ENCODE measurements at places on chromosomes 7 and 10.

DNA sequence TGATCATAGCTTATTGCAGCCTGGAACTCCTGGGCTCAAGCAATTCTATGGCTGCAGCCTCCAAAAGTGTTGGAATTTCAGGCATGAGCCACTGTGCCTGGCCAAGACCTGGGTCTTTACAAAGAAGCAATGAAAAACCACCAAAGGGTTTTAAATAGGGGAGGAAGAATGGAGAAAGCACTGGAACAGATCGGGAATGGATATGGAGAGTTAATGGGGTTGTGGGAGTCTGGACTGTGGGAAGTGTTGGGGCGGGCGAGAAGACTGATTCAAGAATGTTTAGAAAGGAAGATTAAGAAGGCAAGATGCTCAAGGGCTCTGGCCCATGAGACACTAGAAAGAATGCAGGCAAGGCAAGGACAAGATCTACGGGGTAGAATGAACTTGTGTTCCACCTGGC lies 98.5 kb downstream of the CARD11 start:
- H3K4me3 ChIP-seq, result no peak overlapping the region
- H3K27me3 ChIP-seq, result no peaks in the 10 kb centered on the region
- no peak for DNase-seq
- H3K4me1 ChIP-seq, result no peaks in the 10 kb centered on the region

DNA sequence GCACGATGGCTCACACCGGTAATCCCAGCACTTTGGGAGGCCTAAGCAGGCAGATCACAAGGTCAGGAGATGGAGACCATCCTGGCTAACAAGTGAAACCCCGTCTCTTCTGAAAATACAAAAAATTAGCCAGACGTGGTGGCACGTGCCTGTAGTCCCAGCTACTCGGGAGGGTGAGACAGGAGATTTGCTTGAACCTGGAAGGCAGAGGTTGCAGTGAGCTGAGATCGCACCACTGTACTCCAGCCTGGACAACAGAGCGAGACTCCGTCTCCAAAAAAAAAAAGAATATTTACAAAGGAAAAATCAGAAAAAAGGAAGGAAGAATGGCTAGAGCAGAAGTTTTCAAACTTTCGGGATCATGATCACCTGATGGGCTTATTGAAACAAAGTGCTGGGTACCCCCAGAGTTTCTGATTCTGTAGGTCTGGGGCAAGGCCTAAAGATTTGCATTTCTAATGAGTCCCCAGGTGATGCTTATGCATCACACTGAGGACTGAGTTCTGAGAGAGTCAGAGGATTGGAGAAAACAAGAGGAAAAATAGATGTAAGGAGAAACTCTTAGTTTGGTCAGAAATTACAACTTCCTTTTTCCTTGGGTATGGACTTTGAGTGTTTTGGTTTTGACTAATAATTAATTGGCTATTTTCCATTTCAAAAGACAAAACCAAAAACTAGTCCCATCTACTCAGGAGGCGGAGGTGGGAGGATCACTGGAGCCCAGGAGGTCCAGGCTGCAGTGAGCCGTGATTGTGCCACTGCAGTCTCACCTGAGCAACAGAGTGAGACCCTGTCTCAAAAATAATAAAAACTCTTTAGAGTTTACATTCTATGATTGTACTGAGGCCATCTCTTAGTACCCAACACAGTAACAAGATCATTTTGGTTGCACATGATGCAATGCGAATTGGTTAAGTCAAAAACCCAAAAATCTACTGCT lies 14.4 kb downstream of the MARCHF5 start:
- no peak overlapping the region for H3K27ac ChIP-seq
- H3K27me3 ChIP-seq, result no peaks in the 10 kb centered on the region
- no peak overlapping the region for H3K4me3 ChIP-seq
- DNase-seq, result no peak
- H3K36me3 ChIP-seq, result no peaks in the 10 kb centered on the region

DNA sequence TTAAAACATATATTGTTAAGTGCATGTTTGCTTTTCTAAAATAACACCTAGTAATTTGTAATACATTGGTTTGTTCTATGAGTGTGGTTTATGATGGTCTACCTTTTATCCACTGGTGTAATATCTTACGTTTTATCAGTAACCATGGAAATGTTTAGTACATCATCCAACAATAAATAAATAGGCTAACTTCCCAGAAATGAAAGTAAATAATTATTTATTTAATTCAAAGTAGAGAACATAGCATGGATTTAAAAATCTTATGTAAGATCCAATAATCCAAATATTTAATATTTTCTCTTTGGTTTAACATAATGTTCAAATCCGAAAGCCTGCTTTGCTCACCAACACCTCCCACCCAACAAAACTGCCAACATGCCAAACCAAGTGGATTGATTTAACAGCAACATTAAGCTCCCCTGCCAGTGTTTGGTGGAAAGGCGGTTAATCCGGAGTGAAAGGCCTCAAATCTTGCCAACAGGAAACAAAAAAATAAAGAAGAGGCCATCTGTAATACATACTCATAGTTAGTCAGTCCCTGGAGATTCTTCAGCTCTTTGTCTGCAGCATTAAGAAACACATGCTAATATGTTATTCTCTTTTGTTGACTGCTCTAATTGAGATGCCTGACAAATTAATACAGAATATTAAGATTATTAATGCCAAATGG lies 897.8 kb downstream of the CNTNAP2 start:
- H3K27ac ChIP-seq, result no peak overlapping the region
- no peak overlapping the region for H3K4me3 ChIP-seq
- no peaks in the 10 kb centered on the region for H3K27me3 ChIP-seq
- no peaks in the 10 kb centered on the region for H3K4me1 ChIP-seq
- DNase-seq, result no peak

GRCh38 chr7:121126801-121127534 lies 138.5 kb downstream of the CPED1 start:
- DNase-seq, result no peak
- H3K4me3 ChIP-seq, result no peak overlapping the region
- H3K27ac ChIP-seq, result no peak overlapping the region
- no peaks in the 10 kb centered on the region for H3K4me1 ChIP-seq
- no peaks in the 10 kb centered on the region for H3K27me3 ChIP-seq

DNA sequence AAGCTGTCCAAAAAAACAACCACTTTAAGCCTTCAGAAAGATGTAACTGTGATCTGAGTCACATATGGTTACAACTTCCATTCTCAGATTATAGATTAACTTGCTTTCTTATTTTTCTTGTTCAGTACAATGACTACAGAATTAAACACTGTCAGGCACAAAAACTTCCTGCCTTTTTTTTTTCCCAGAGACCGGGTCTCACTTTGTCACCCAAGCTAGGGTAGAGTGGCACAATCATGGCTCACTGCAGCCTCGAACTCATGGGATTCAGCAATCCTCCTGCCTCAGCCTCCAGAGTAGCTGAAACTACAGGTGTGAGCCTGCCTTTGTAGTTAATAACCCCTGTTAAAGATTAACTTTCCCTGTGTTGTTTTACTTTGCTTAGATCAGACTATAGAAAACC lies 163.2 kb downstream of the AVL9 start:
- no peaks in the 10 kb centered on the region for H3K4me1 ChIP-seq
- H3K4me3 ChIP-seq, result no peak overlapping the region
- DNase-seq, result no peak
- H3K27me3 ChIP-seq, result no peaks in the 10 kb centered on the region
- H3K27ac ChIP-seq, result no peak overlapping the region

DNA sequence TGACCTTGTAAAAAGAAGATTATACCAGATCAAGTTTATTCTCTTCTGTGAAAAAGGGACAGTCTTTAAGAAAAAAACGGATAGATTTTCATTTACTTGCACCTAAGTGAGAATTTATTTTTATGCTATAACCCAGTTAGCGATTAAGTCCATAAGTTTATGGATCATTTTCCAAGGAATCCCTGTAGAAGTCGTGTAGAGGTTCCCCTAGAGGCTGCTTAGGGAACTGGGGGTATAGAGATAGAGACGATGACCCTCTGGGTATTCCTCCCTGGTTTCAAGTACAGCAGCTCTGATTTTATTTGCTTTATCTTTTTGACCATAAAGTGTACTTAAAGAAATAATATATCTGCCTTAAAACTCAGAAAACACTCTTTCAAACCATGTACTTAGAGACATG lies 648.4 kb upstream of the LRRTM3 start:
- no peak for DNase-seq
- no peak overlapping the region for H3K4me3 ChIP-seq
- H3K36me3 ChIP-seq, result no peaks in the 10 kb centered on the region
- H3K27me3 ChIP-seq, result no peaks in the 10 kb centered on the region
- H3K4me1 ChIP-seq, result no peaks in the 10 kb centered on the region

DNA sequence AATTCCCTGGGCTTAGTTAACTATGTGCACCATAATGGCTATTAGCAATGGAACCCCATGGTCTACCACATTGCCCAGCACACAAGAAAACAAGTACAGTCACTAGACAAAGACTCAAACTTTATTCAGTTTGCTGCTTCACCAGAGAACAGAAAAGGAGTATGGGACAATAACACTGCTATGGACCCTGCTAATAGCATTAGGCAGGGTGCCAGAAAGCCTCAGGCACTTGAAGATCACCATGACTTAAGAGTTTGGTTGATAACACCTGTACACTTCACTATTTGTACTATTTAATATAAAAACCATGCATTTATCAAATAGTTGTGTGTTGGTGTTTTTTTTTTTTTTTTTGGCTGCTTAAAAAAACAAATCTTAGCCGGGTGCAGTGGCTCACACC lies 159.6 kb downstream of the KMT2E start:
- H3K27ac ChIP-seq, result no peak overlapping the region
- peaks cover 2% of the 10 kb centered on the region for H3K4me1 ChIP-seq
- no peaks in the 10 kb centered on the region for H3K27me3 ChIP-seq
- peaks cover under 1% of the 10 kb centered on the region for H3K36me3 ChIP-seq
- DNase-seq, result no peak

- H3K27me3 ChIP-seq, result peaks cover 32% of the 10 kb centered on the region
- no peak for DNase-seq
- H3K27ac ChIP-seq, result no peak overlapping the region
- no peaks in the 10 kb centered on the region for H3K36me3 ChIP-seq
Measured at GRCh38 chr10:103280031-103280430, 3.1 kb downstream of the INA start.

DNA sequence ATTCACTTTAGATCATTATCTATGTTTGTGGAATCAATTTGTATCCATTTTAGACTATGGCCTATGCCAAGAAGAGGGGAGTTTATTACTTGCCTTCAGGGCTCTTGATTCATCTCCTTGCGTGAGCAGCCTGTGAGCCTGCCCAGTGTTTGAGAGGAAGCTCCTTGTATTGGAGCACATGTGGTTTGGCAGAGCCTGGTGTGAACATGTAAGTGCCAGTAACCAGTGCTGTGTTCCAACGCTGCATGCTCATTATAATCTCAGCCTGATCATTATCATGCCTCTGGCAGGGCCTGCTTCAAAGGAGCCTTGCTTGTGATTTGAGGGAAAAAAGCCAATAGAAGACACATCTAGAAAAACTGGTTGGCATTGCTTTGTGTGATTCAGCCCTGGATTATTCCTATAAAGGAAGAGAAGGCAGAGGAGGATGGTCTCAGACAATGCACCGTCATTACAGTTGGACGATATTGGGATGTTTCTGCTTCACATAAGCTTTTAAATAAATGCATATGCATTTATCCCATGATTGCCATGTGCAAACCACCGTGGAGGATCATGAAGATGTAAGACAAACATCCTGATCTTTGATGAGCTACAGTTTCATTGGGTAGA lies 203.4 kb upstream of the AHR start:
- no peak overlapping the region for H3K27ac ChIP-seq
- H3K27me3 ChIP-seq, result no peaks in the 10 kb centered on the region
- peaks cover 3% of the 10 kb centered on the region for H3K4me1 ChIP-seq
- H3K4me3 ChIP-seq, result no peak overlapping the region

DNA sequence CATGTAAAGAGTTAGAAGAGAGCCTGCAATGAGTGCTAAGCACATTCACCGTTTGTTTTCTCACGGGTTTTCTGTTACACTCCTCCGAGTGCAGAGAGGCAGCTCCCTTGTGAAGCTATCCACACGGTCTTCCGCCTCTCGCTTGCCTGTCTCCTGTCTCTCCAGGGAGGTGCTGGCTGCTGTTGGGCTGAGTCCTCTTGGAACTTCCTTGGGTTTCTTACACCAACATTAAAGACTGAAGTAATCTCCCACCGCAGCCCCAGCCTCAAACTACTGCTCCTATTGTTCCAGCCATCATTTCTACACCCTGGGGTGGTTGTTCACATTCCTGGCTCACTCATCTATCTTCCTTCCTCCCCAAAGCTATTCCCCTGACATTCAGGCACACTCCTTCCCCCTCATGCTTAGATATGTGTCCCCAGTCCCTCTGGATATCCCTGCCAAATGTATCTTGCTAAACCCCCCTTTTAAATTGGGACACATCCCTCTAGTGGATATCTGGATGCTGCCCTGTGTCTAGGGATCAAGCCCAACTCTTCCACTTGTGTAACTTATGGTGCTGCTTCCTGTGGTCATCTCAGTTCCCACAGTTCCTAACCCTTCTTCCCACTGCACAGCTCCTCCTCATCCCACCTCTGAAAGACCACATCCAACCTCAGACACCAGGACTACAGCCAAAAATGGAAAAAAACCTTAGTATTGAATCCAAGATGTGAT lies 14.1 kb downstream of the ESYT2 start:
- H3K4me3 ChIP-seq, result no peak overlapping the region
- H3K27ac ChIP-seq, result peak overlapping the region; percentile 56
- no peak for DNase-seq
- H3K36me3 ChIP-seq, result peaks cover 4% of the 10 kb centered on the region

DNA sequence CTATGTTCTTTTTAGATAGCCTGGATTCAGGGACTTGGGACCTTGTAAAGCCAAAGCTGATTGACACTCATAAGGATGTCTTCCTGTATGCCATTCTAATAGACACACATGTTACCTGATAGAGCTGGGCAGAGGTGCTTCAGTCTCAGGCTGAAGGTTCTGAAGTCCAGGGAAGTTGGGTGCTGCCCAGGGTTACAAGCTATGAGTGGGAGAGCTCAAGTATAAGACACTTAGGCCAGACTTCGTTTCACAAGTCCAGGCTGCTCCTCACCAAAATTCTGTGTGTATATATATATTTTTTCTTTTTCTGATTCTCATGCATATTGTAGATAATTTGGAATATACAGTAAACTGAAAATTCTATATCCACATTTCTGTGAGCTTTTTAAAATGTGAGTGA lies 144.2 kb downstream of the HDAC9 start:
- no peaks in the 10 kb centered on the region for H3K4me1 ChIP-seq
- no peak overlapping the region for H3K27ac ChIP-seq
- no peaks in the 10 kb centered on the region for H3K27me3 ChIP-seq
- no peak overlapping the region for H3K4me3 ChIP-seq
- no peak for DNase-seq

Data from natural killer cell (primary cell).